HT1080 (cell line): ENCODE measurements at places on chromosomes 5 and 9. TPM values are rescaled to one million over a fixed set of nuclear protein-coding genes. Genes with fewer than 3 reads are reported as not detected.

Gene SYK
- total RNA-seq = 0.03 and 0.68 TPM in 2 replicates

Gene EPB41L4A
- 0.30 TPM in 1 of 2 replicates, not detected in the other for total RNA-seq

- peak; percentile 47 for DNase-seq
Observed at GRCh38 chr5:84885485-84886258, 501.0 kb upstream of the EDIL3 start.

- no peak for DNase-seq
Observed at GRCh38 chr9:127595611-127596010, 16.5 kb upstream of the STXBP1 start.

GRCh38 chr5:178391480-178391879 lies 158.9 kb upstream of the PHYKPL start:
- no peak for DNase-seq
